Activated T-helper 1 cell treated with Interleukin-2 at 50 U/mL for 16 hours (primary cell): ENCODE measurements at places on chromosomes 2 and 18.

DNA sequence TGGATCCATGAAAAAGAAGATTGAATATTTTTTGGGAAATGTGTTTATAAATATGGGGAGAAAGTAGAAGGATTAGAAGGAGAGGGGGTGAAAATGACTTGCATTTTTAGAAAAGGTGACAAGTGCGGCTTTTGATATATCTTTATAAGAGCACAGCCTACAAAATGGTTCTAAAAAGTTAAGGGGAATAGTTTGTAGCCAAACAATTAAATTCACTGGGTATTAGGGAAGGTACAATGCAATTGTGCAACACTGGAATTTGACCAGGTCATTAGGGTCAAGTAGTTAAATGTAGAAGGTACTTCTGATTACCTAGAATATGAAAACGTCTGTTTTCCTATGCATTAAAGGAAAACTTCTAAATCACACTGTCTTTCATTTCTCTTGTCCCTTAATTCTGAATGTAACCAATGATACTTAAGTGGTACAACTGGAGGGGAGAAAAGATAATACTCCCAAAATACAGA, 44.5 kb upstream of the SERTAD2 start:
- DNase-seq = no peak

- DNase-seq = no peak
Observed at GRCh38 chr18:48804856-48805610, 145.7 kb downstream of the SMAD7 start.

DNA sequence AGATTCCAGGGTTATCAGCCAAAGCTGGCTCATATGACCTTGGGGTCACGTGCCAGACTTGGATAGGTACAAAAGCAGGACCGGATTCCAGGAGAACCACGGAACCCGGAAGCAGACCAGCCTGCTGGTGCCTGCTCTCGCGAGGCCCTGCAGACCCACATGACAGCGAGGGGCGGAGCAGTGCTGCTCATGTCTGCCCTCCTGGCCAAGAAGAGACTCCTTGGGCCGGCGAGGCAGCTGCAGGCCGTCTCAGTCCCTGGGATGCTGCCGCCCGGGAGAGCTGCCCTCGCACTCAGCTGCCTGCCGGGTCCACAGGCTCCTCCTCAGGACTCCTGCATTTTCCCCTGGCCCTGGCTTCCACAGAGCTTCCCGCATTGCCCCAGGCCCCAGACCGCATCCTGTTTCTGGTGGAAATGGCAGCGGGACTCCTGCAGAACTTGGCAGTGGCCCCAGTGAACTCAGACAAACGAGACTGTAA, 739.5 kb downstream of the SOCS6 start:
- DNase-seq = no peak

- DNase-seq = no peak
Observed at GRCh38 chr2:187445051-187445450, 3.0 kb downstream of the CALCRL start.

- DNase-seq = no peak
Observed at GRCh38 chr2:234623521-234623991, 126.7 kb upstream of the ARL4C start.

- DNase-seq = no peak
Observed at GRCh38 chr2:125006676-125007075, 981.6 kb downstream of the CNTNAP5 start.

GRCh38 chr18:7722955-7723354, 155.8 kb downstream of the PTPRM start:
- no peak for DNase-seq

- DNase-seq = no peak
Observed at GRCh38 chr2:181785691-181786344, 105.5 kb upstream of the NEUROD1 start.

GRCh38 chr18:8701546-8702118, 3.7 kb upstream of the MTCL1 start:
- no peak for DNase-seq

GRCh38 chr2:173909846-173910245, 55.3 kb downstream of the SP3 start:
- DNase-seq = no peak

DNA sequence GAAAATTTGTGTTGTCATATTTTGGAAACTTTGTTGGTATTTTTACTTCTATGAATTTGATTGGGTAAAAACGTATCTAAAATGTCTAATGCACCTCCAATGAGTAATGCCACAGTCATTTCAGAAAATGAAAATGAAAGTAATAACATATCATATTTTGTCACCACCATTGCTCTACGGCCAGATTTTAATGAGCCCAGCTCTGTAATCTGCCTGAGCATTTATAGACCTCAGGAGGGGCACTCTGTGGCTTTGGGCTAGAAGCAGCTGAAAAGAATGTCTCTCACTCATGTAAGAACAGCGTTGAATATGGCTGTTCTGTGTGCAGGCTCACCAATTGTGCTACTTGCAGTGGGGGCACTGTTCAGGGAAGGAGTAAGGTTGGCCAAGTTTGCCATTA, 32.7 kb upstream of the ABCA12 start:
- no peak for DNase-seq

- DNase-seq = no peak
Observed at GRCh38 chr2:97740590-97741182, 27.3 kb downstream of the ZAP70 start.

GRCh38 chr2:169225233-169225750, 137.0 kb downstream of the LRP2 start:
- DNase-seq = no peak

GRCh38 chr18:13983506-13983905, 68.2 kb upstream of the MC2R start:
- no peak for DNase-seq

GRCh38 chr2:72211350-72211749, 63.7 kb upstream of the CYP26B1 start:
- DNase-seq = no peak

GRCh38 chr18:23719634-23720201, 30.5 kb downstream of the LAMA3 start:
- DNase-seq = no peak

- DNase-seq = no peak
Observed at GRCh38 chr18:75635096-75635495, 207.6 kb upstream of the SMIM21 start.

GRCh38 chr2:54524226-54524991, 68.3 kb downstream of the SPTBN1 start:
- DNase-seq = no peak

DNA sequence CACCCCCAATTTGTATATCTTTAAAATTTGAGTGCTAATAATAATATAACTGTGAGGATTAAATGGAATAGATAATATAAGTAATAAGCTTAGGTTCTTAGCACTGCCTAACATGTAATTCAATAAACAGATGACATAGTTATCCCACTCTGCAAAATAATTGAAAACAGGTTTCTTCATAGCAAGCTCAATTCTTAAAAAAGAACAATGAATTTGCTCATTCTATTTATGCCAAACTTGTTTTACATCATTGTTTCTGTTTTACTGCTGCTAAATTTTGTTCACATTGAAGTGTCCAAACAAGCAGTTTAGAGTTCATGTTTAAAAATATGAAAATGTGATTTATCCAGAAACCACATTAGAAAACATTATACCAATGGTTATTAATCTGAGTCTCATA, 217.0 kb downstream of the MBD5 start:
- no peak for DNase-seq

DNA sequence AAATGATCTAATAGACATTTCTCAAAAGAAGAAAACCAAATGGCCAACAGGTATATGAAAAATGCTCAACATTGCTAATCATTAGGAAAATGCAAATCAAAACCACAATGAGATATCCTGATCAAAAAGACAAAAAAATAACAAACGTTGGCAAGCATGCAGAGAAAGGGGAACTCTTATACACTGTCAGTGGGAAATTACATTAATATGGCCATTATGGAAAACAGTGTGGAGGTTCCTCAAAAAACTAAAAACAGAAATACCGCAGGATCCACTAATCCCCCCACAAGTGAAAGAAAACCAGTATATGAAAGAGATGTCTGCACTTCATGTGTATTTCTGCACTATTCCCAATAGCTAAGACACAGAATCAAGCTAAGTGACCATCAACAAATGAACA, 57.7 kb upstream of the CTIF start:
- no peak for DNase-seq

DNA sequence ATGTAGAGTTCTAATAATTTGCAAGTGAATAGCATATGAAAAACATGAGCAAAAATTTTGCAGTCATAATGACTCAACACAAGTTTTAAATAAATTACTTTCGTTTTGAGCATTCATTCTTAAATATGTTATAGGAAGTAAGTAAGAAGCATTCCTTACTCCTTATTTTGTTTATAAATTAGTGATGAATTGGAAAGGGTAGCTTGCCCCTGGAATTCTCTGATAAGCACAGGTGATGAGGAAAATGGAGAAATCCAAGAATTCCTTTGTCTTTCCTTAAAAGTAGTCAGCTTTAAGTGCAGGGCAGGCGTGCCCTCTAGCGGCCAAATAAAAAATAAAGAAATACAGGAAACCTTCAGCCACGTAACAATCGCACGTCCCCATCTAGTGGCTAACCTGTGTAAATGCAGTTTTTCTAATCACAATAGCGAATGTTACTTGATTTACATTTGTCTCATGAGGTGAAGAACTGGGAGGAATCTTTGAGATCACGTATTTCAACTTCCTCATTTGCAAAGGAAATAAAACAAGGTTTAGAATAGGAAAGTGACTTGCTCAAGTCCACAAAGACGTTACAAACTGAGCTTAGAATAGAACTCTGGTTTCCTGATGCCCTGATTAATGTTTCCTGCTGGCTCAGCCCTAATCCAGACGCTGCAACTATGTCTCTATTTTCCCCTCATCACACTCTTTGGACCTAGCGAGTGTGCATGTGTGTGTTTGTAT, 47.2 kb upstream of the ZNG1B start:
- DNase-seq = peak; percentile 5

DNA sequence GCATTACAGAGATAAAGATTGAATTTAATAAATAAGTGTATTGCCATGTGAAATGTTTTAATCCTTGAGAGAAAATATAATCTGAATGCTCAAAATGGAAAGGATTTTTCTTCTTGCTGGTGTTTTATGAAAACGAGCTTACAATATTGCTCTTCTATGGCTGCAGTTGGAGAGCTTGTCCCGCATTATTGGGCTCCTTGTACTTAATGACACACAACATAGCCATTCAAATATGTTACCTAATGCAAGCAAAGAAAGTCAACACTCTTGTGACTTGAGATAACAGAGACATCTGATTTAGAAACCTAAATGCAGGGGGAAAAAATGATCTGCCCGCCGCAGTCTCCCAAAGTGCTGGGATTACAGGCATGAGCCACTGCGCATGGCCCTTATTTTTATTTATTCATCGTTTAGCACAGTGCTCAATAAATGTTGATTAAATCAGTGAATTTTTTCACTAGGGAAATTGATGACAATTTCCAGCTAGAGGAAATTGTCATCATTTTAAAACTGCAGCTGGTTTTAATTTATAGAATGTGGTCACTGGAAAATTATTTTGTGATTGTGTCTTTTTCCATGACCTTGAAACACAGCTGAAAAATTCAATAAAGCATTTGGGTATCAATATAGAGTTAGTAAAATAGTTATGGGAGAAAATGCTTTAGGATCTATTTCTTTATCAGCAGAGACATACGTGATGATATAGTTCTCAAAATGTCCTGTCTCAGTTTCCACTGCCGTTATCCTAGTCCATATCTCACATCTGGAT, 2.4 kb upstream of the PRKD3 start:
- DNase-seq = no peak

- DNase-seq = no peak
Observed at GRCh38 chr2:199680482-199680881, 170.5 kb downstream of the FTCDNL1 start.

DNA sequence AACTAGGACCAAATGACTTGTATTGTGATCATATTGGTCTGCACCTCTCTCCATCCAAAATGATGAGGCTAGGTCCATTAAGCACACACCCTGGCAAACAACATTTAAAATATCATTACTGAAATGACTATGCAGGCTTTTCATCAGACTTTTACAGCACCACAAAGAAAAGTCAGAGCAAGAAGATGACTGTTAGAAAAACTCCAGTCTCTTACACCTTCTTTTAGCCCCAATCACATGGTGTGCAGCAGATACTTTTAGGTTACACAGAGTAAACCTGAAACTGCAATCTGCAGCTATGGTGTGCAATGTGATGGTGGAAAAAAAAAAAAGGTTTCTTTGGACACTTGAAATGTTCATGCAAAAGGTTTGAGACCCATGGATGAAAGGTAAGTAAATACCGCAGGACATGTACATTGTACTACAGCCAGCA, 5.4 kb upstream of the POLI start:
- no peak for DNase-seq

DNA sequence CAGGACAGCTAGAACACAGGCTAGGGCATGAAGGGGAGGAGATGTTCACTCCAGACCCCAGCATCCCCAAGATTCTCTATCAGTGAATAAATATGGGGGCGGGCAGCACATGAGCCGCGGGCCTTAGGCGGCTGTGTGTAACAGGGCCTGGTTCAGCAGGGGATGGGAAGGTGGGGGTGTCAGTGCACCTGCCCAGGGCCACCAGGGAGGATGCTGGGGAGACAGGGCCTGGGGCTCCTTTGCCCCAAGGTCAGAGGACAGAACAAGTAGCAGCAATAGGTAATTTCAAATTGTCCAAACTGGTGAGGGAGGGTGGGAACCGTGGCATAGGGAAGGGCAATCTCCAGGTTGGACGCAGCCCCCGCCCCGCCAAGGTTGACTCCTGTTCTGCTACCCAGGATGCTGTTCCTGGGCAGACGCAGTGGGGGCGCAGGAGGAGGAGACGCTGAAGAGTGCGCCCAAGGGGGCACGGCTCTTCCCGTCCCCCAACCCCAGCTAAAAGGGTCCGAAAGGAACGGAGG, 16.2 kb downstream of the CYP26B1 start:
- no peak for DNase-seq

DNA sequence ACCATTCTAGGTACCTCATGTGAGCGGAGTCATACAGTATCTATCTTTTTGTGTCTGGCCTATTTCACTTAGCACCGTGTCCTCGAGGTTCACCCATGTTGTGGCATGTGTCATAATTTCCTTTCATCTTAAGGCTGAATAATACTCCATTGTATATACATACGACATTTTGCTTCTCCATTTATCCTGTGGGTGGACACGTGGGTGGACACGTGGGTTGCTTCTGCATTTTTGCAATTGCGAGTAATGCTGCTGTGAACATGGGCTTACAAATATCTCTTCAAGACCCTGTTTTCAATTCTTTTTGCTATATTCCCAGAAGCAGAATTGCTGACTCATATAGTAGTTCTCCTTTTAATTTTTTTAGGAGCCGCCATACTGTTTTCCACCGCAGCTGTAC, 243.6 kb upstream of the EPAS1 start:
- no peak for DNase-seq

DNA sequence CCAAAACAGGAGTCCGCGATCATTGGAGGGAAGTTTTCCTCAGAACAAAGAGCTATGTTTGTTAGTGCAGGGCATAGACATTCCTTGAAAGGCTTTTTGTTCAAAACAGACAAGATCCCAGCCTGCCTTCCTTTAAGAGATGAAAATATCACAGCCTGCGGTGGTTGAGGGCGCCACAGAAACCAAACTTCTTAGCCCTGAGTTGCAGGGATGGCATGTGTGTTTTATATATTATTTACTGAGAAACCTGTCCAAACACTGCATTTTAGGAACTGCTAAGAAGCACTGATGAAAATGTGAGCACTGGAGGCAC, 57.5 kb upstream of the TMEM178A start:
- no peak for DNase-seq

- DNase-seq = no peak
Observed at GRCh38 chr2:208711598-208711997, 305.0 kb downstream of the PTH2R start.
